Left ventricle myocardium inferior (tissue), 1 donor: ENCODE measurements at places on chromosomes 7 and 10.

GRCh38 chr10:74912682-74913081 lies 86.3 kb downstream of the KAT6B start:
- H3K4me3 ChIP-seq = no peak overlapping the region
- H3K36me3 ChIP-seq = no peaks in the 10 kb centered on the region
- DNase-seq = no peak
- no peaks in the 10 kb centered on the region for H3K27me3 ChIP-seq

- H3K27ac ChIP-seq = no peak overlapping the region
- no peak for DNase-seq
These were observed 129.5 kb downstream of the FGFR2 start for GRCh38 chr10:121468726-121469125.

DNA sequence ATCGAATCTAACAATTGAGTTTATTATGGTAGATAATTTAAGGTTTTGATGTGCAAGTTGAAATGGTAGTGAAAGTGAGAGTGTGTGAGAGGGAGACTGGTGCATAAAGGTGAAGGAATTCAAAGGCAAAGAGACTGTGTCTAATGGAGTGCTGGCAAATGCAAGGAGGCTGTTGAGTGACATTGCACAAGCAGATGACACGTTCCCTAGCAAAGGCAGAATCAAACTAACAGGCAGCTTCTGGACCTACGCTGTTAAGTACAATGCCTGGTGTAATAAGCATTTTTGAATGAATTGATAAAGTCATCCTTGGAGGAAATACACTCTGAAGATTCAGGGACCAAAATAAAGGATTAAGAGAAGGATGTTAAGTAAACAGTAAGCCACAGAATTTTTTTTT lies 11.7 kb upstream of the GPR141 start:
- H3K36me3 ChIP-seq = no peaks in the 10 kb centered on the region
- H3K27me3 ChIP-seq = no peaks in the 10 kb centered on the region
- no peak overlapping the region for H3K27ac ChIP-seq
- no peaks in the 10 kb centered on the region for H3K4me1 ChIP-seq
- H3K4me3 ChIP-seq = no peak overlapping the region

- H3K27me3 ChIP-seq = peaks cover 84% of the 10 kb centered on the region
- no peaks in the 10 kb centered on the region for H3K36me3 ChIP-seq
- no peak overlapping the region for H3K27ac ChIP-seq
- no peak for DNase-seq
These were observed 73.3 kb upstream of the MYL10 start for GRCh38 chr7:101702362-101702850.

DNA sequence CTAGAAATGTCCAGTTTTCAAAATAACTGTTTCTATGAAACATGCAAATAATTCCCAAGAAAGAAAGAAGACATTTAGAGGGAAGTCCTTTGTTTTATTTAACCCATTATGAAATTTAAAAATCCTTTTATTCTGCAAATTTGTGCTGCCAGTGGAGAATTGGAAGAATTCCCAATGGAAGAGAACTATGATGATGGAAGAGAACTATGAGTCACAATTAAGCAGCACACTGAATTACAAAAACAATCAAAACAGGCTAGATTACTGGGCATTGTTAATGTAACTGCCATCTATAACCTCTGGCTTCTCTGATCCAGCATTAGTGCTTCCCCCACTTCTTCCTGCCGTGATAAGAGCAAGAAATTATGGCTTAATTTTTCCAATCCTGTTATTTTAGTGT lies 126.2 kb upstream of the FEZF1 start:
- no peak overlapping the region for H3K27ac ChIP-seq
- H3K27me3 ChIP-seq = no peaks in the 10 kb centered on the region
- DNase-seq = no peak
- no peaks in the 10 kb centered on the region for H3K4me1 ChIP-seq
- no peak overlapping the region for H3K4me3 ChIP-seq
- no peaks in the 10 kb centered on the region for H3K36me3 ChIP-seq

- no peaks in the 10 kb centered on the region for H3K36me3 ChIP-seq
- no peak for DNase-seq
- no peak overlapping the region for H3K4me3 ChIP-seq
- H3K4me1 ChIP-seq = no peaks in the 10 kb centered on the region
- peaks cover 60% of the 10 kb centered on the region for H3K27me3 ChIP-seq
These were observed 506.5 kb downstream of the TCERG1L start for GRCh38 chr10:130804778-130805634.

- peaks cover 78% of the 10 kb centered on the region for H3K36me3 ChIP-seq
- H3K27me3 ChIP-seq = no peaks in the 10 kb centered on the region
- peak overlapping the region; percentile 40 for H3K27ac ChIP-seq
- DNase-seq = peak; percentile 47
- H3K4me1 ChIP-seq = no peaks in the 10 kb centered on the region
These were observed 17.6 kb downstream of the LIMK1 start for GRCh38 chr7:74101061-74101681.

DNA sequence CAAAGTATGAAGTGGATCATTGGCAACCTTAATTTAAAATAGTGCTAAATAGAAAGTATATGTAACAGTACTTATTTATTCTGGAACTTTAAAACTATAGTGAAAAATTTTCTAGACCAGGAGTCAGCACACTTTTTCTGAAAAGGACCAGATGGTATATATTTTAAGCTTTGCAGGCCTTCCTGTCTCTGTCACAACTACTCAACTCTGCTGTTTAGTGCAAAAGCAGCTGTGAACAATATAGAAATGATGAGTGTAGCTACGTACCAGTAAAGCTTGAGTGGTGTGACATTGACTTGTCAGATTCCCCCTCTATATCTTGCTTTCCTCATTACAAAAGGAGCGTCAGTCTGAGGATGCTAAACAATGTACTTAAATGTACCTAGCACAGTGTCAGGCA lies 88.1 kb upstream of the IGFBP3 start:
- no peaks in the 10 kb centered on the region for H3K36me3 ChIP-seq
- no peak overlapping the region for H3K27ac ChIP-seq
- H3K4me1 ChIP-seq = no peaks in the 10 kb centered on the region

DNA sequence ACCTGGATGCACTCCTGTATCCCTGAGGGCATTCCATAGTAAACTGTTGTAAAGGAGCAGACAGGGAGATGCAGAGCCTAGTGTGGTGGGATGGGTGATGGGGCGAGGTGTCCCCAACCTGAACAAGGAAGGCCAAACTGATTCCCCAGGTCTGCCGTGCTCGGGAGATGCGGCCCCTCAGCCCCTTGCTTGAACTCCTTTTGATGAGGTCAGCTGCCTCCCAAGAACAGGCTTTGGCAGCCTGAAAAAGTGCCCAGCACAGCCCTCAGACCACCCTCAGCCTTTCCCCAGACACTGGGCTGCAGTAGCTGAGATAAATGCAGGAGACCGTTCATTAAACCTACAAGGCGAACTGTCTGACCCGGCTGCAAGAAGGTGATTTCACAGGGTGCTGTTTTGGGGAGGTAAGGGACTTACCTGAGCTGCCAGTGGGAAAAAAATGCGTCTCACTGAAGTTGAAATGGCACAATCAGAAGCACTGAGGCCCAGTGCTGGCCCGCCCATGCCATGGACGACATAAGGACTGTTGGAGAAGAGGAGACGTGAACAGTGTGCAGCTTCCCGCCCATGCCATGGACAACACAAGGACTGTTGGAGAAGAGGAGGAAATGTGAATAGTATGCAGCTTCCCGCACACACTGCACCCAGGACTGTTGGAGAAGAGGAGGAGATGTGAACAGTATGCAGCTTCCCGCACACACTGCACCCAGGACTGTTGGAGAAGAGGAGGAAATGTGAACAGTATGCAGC lies 148.4 kb upstream of the FAM20C start:
- no peak overlapping the region for H3K4me3 ChIP-seq
- no peaks in the 10 kb centered on the region for H3K36me3 ChIP-seq
- DNase-seq = no peak
- no peak overlapping the region for H3K27ac ChIP-seq
- H3K27me3 ChIP-seq = peaks cover 35% of the 10 kb centered on the region
- H3K4me1 ChIP-seq = no peaks in the 10 kb centered on the region

DNA sequence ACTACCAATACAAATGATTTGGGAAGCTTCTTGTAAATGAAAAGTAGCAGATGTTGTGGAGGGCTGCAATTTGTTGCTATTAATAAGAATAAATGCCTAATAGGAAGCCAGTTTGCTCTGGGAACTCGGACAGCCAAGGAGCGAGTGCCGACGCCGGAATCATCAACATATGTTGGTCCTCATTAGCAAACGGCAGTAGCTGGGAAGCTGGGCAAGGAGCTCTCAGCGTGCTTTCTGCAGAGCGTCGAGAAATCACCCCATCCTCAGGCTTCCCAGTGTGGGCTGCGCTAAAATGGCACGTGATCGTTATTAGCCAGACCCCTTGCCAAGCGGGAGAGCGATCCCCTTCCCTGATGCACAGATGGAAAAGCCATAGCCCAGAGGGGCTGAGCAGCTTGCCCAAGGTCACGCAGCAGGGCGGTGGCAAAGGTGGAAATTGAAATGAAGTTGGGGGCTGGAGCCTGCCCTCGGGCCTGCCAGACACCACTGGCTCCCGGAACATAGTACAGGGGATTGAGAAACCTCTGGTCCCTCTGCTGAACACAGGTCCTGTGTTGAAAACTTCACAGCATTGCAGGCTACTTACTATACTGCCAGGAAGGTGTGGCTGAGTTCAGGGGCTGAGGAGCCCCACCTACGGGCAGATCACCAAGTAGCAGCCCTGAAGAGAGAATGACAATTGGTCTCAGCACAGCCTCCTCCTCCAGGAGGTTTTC lies 326.9 kb downstream of the PLXNA4 start:
- H3K4me3 ChIP-seq = no peak overlapping the region
- no peak overlapping the region for H3K27ac ChIP-seq
- H3K36me3 ChIP-seq = no peaks in the 10 kb centered on the region
- H3K4me1 ChIP-seq = peaks cover 26% of the 10 kb centered on the region
- H3K27me3 ChIP-seq = no peaks in the 10 kb centered on the region

- H3K4me1 ChIP-seq = peaks cover 15% of the 10 kb centered on the region
- H3K27me3 ChIP-seq = no peaks in the 10 kb centered on the region
- DNase-seq = no peak
- H3K27ac ChIP-seq = no peak overlapping the region
These were observed 113.4 kb downstream of the SEM1 start for GRCh38 chr7:96596120-96596826.

DNA sequence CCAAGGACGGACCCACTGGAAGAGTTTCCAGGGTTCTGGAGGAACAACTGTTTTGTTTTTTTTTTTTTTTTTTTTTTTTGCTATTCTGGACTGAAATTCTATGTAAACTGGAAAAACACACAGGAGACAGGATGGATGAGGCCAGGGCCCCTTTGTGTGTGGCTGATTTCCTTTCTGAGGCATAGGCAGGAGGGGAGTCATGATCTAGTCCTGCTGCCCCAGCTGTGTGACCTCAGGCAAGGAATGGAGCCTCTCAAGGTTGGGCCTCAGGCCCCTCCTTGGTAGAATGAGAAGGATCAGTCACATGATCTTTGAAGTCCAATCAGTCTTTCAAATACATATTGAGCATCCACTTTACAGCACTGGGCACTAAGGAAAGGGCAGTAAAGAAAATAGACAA lies 87.6 kb downstream of the SH3PXD2A start:
- no peaks in the 10 kb centered on the region for H3K27me3 ChIP-seq
- peaks cover 70% of the 10 kb centered on the region for H3K4me1 ChIP-seq
- H3K36me3 ChIP-seq = no peaks in the 10 kb centered on the region
- no peak for DNase-seq
- H3K4me3 ChIP-seq = no peak overlapping the region

DNA sequence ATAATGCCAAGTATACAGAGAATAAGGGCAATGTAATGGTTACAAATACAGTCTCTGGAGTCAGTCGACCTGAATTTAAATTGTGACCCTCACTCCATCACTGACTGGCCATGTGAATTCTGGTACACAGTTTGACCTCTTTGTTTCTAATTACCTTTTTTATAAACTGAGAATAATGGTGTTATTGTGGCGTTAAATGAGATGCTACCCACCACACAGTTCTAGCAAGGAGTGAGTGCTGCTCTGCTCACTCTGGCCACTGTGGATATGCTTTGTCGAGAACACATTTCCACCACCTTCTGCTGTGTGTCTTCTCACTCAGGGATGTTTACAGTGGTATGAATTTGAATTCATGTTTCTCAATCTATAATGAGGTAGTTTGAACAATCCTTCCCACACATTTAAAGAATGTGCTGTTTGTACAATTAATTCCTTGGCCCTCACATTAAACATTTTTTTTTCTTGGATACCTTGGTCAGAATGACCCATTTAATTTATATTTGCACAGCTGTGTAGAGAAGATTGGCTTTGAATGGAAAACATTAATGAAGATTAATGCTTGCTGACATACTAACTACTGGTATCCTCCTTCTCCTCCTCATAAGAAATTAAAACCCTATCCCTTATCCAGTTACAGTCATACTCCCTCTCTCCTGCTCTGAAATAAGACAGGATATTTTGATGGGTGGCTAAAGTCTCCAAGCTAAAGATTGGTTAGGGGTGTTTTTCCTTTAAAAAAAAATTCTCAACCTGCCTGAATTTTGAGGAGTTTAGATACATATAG lies 42.4 kb downstream of the PLCE1 start:
- peaks cover 6% of the 10 kb centered on the region for H3K36me3 ChIP-seq
- no peaks in the 10 kb centered on the region for H3K27me3 ChIP-seq
- DNase-seq = no peak

DNA sequence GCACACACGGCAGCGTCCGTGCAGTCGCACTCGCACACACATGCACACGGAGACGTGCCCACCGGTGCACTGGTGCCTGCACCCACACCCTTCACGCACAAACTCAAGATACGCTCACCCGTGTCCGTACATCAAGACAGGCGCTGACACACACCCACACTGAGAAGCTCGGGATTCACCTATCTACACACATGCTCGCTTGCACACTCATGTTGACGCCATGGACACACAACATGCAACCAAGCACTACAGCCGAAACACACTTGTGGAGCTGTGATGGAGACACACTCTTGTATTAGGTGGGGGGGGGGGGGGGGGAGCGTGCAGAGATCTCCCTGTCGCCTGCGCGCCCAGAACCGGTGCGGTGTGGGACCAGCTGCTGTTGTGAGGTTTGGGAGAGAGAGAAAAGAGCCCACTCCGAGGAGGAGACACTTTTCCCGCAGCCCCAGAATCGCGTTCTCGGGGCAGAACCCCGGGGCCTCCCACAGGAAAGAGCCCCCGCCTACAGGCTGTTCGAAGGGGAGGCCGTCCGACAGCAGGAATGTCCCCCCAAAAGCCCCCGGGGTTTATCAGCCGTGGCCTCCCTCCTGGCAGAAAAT lies 605 bp upstream of the NFKB2 start:
- peaks cover 8% of the 10 kb centered on the region for H3K36me3 ChIP-seq
- no peak for DNase-seq
- no peaks in the 10 kb centered on the region for H3K27me3 ChIP-seq

DNA sequence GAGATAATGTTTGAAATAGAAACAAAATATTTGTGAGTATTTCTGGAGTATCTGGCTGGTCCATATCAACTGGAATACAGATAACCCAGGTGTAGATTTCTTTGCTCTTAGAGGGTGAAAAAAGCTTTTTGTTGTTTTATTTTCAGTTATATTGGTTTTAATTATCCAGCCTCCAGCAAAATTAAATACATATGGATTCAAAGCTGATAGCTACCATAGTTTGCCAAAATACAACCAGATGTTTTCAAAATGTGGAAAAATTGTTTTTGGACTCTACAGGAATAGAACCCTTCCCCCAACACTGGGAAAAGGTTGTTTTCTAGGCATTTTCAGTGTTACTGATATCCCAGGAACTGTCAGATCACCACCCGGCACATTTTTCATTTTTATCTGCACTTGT lies 30.1 kb downstream of the LRRC17 start:
- no peaks in the 10 kb centered on the region for H3K27me3 ChIP-seq
- peaks cover 32% of the 10 kb centered on the region for H3K4me1 ChIP-seq
- H3K36me3 ChIP-seq = no peaks in the 10 kb centered on the region
- no peak overlapping the region for H3K4me3 ChIP-seq
- H3K27ac ChIP-seq = peak overlapping the region; percentile 44
- no peak for DNase-seq
